ENCODE measurements at places on chromosomes 2 and 18.

GRCh38 chr2:171711351-171711750, 24.1 kb downstream of the DYNC1I2 start:
- no peak for DNase-seq

- DNase-seq = no peak
Observed at GRCh38 chr2:185318271-185318724, 420.3 kb upstream of the FSIP2 start.

- DNase-seq = no peak
Observed at GRCh38 chr2:168120310-168120709, 127.1 kb downstream of the STK39 start.

DNA sequence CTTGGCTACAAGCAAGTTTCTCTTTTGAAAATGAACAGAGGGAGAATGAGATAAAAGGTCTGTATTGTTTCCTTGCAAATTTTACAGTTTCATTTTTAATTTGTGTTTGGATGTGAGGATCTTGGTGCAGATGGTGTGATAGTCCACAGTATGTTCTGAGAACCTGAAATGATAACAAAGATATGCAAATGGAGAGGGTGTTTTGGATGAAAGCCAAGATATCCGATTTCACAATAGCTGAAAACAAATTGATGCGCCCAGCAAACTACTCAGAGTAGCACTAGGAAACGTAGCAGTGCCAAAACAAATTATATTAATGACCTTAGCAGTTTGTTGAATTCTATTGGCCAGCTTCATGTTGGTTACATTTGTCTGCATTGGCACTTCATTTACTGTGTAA, 683.5 kb downstream of the TMEM182 start:
- DNase-seq = no peak

GRCh38 chr2:46082531-46083485, 214.4 kb upstream of the EPAS1 start:
- DNase-seq = no peak

GRCh38 chr18:13703899-13704298, 22.5 kb downstream of the FAM210A start:
- no peak for DNase-seq

GRCh38 chr18:51012441-51012840, 17.6 kb upstream of the SMAD4 start:
- no peak for DNase-seq

GRCh38 chr2:105294046-105294445, 35.5 kb downstream of the TGFBRAP1 start:
- no peak for DNase-seq

All from central memory CD4-positive, alpha-beta T cell (primary cell).